Stimulated activated CD8-positive, alpha-beta memory T cell treated with anti-CD3 and anti-CD28 coated beads, Interleukin-4, amount 100 ng/mL, for 1 hour (primary cell): ENCODE measurements at places on chromosomes 13 and 19.

DNA sequence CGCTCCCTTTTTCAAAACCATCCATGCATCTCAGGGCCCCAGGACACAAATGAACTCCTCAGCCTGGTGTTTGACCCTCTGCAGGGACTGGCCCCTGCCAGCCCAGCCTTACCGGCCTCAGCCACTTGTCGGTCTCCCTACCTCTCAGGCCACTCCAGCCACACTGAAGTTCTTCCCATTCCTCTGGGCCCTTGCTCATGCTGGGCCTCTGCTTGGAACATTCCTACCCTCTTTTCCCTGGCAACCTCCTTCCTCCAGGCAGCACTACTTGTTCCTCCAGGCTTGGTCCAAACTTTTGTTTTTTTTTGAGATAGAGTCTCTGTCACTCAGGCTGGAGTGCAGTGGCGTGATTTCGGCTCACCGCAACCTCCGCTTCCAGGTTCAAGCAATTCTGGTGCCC, 7.6 kb upstream of the EGLN2 start:
- DNase-seq: no peak

- no peak for DNase-seq
Observed at GRCh38 chr13:53241891-53242348, 213.3 kb downstream of the OLFM4 start.

DNA sequence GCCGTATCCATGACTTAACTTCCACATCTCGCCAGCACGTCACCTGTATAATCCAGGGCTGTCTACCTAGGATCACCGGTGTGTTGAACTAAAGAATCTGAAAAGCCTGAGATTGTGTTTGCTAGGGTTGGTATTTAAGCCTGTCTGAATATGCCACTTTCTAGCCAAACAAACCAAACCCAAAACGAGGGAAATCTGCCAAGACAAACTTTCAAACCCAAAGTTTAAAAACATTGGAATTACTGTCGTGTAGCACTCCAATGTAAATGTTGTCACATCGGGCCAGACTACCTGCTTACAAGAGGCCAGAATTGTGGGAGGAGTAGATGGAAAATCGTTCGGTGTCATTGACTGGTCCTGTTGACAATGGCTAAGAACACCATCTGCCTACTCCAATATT, 747.8 kb downstream of the EFNB2 start:
- DNase-seq: no peak

- no peak for DNase-seq
Observed at GRCh38 chr13:76440568-76440967, 445.6 kb downstream of the KCTD12 start.

- DNase-seq: no peak
Observed at GRCh38 chr13:38202740-38203139, 146.9 kb upstream of the UFM1 start.

GRCh38 chr13:23915308-23915707, 18.0 kb upstream of the C1QTNF9B start:
- DNase-seq: no peak

DNA sequence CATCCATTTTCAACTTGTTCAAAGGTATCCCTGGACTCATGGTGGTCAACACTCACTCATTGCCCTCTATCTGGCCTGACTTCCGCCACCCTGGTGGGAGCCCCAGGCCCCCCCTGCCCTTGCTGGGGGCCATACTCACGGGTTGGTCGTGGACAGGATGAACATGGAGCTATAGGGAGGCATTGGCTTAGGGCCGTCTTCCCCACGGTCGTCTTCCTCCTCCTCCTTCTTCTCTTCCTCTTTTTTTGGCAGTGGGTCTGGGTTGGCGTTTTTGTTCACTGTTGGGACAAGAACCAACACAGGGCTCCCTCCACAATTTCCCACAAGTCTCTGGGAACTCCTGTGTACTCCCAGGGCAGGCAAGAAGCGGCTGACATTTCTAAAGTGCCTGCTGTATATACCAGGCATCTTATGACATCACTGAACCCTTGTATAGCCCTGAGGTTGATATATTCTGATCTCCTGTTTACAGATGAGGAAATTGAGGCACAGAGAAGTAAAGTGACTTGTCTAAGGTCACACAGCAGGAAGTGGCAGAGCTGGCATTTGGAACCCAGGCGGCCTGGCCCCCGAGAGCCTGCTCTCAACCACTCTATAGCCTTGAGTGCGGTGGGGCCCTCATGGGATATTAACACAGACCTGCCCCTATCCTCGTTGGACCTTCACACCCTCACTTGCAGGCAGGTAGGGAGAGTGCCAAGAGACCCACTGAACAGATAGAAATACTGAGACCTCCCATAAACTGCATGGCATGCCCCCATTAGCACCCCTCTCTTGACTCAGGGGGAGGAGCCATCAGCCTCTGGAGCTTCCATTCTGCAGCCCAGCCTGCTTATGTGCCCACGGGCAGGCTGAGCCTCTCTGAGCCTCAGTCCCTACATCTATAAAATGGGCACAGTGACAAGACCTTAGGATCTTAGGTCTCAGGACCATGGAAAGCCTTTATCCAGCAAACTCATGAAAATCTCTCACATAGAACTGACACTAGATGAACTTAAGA, 135.0 kb downstream of the IER2 start:
- no peak for DNase-seq

DNA sequence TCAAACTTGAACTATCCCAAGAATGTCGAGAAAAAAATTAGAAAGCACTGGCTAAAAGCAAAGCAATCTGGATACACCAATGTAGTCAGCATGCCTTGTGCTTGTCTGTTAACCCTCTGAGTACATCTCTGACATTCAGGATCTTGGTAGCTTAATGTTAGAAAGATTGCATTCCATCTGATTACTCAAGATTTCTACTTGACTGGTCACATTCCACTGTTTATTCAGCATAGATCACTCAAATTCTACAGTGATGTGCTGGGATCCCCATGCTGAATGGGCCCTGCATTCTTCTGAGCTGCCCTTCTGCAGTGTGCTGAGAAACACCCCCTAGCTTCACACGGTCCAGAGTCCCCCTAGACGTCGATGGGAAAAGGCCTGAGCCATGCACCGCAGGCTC, 295.4 kb upstream of the MAB21L1 start:
- DNase-seq: no peak

- DNase-seq: no peak
Observed at GRCh38 chr13:73535341-73535740, 476.5 kb downstream of the KLF5 start.

DNA sequence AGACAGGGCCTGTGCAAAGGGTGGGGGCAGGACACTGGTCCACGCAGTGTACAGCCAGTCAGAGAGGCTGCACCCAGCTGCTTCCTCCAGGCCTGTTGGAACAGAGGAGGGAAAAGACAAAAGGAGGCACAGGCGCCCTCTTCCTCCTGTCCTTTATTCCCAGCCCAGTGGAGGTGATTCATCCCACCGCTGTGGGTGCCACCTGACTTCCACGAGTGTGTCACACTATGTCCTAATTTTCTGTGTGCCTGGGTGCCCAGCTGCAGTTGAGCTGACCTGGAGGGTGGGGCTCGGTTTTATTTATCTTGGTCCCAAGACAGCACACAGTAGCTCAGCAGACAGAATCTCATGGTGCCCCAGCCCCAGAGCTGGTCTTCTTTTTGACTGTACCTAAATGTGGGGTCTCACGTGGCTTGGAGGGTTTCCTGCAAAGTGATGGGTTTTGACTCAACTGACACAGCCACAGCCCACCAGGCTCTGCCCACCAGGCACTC, 9.0 kb downstream of the EPS15L1 start:
- no peak for DNase-seq

- no peak for DNase-seq
Observed at GRCh38 chr13:27728271-27728670, 64.0 kb upstream of the GSX1 start.

DNA sequence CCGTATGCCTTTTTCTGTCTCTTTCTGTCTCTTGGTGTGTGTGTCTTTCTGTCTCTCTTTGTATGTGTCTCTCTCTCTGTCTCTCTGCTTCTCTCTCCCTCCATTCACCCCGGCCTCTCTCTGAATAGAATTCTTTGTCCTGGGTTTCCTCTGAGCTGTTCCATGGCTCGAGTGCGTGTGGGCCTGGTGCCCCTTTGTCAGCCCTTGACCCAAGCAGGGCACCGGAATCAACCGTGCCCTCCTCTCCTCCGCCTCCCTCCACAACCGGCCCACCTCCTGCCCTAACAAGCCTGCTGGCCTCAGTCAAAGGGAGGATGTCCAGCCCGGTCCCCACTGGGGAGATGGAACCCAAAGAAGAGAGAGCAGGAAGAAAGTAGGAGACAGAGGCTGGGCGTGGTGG, 3.2 kb downstream of the AXL start:
- DNase-seq: no peak

GRCh38 chr19:13033244-13033643, 38.0 kb downstream of the NFIX start:
- no peak for DNase-seq
